ENCODE measurements at places on chromosomes 2 and 18.

- DNase-seq = peak; percentile 37
These were observed 27.9 kb upstream of the GREB1 start for GRCh38 chr2:11505652-11506610.

GRCh38 chr2:241957276-241957675 lies 87.7 kb downstream of the RTP5 start:
- no peak for DNase-seq

- peak; percentile 7 for DNase-seq
These were observed 140.3 kb downstream of the RPIA start for GRCh38 chr2:88831792-88832248.

GRCh38 chr2:104850361-104851290 lies 3.3 kb upstream of the POU3F3 start:
- DNase-seq = peak; percentile 56

DNA sequence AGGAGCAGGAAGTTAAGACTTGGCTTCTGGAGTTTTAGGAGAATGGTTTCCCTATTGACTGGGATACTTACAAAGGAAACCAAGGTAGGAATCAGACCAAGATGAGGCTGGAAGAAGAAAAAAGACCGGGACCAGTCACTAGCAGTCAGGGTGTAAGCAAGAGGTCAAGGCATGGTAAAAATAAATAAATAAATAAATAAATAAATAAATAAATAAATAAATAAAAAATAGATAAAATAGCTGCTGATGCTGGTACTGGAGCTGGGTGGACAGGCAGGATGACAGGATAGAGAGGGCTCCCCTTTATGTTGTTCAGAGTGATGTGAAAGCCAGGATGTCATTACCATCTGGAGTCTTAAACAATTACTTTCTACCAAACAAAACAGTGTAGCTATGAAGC lies 89.9 kb downstream of the MYO5B start:
- DNase-seq = no peak

DNA sequence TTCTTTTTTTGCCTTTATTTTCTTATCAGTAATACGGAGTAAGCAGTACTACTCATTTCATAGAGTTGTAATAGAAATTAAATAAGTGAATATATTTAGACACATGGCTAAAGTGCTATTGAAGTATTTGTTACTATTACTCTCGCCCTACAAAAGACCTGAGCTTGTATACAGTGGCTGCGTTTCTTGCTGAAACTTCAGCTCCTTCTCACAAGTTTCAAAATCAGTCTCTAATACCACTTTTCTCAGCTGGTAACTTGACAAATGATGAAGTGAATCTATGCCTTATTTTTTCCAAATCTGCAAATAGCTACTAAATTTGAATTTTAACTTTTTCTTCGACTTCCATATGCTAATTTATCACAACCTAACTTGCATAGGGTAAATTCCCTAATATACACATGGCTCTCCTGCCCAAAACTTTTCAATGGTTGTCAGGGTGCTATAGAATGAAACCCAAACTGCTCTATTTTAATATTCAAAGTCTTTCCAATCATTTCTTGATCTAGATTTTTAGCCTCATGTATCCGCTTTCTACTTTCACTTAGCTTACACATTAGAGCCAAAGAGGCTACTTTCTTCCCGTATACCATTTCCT lies 347.8 kb upstream of the GULP1 start:
- DNase-seq = no peak

Measured in astrocyte of the hippocampus (primary cell).